ENCODE measurements at places on chromosomes 7 and 10.

GRCh38 chr7:101017064-101017777 is 2.7 kb upstream of the MUC17 start:
- DNase-seq, result peak; percentile 91

GRCh38 chr10:129863201-129863663 is 100.8 kb downstream of the EBF3 start:
- DNase-seq, result no peak

DNA sequence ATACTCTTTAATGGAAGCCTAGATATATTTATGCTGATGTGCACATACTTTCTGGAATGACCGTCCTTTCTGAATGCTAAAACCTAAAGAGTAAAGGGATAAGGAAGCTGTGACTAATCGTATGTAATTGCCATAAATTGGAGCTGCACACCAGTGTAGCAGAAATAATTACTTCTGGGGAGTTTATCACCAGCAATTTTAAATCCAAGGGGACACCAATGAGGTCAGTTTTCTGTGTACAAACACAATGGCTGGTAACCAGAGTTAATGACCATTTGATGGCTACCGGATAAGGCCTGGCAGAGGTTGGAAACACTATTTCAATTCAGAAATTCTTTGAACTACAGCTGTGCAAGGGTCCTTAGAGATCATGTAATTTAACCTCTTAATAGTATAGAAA is 670.1 kb downstream of the REEP3 start:
- no peak for DNase-seq

GRCh38 chr10:110774069-110775019 is 97.4 kb upstream of the PDCD4 start:
- DNase-seq, result peak; percentile 64

DNA sequence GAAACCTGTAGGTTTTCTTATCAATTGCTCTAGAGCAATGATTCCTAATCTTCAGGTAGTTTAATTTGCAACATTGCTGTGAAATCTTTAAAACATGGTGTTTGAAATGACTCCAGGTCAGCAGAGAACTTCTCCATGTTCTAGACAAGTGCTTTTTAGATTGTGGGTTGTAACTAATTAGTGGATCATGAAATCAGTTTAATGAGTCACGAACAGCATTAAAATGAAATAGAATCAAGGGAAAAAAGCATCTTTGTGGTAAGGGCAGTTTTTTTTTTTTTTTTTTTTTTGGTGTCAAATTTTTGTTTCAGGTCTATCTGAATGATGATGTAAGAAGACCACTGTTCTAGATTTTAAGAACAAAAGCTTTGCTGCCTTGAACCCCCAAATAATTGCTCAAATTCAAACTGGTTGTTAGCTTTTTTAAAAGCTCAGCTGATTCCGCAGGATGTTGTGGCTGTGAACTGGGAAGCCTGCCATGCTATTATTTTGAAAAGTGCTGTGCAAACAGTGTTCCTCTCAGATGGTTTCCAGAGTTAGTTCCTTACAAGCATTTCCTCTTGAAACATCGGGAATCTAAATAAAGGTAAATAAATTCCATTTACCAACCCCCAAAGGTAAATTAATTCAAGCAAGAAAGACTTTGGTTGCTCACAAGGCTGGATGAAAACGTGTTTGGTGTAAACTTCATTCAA is 13.1 kb upstream of the PDK4 start:
- no peak for DNase-seq

Data from NCI-H226 (cell line).